ENCODE measurements at places on chromosomes 12 and 14. TPM values are rescaled to one million over a fixed set of nuclear protein-coding genes. Genes with fewer than 3 reads are reported as not detected.

- peak; percentile 27 for DNase-seq
- no peaks in the 10 kb centered on the region for H3K27me3 ChIP-seq
- no peak overlapping the region for H3K4me3 ChIP-seq
- no peaks in the 10 kb centered on the region for H3K4me1 ChIP-seq
Measured at GRCh38 chr12:49730568-49731101, 10.7 kb upstream of the TMBIM6 start.

Gene IQSEC3
- 0.19 TPM for total RNA-seq

Gene EML1
- 7.2 TPM for total RNA-seq

- H3K27ac ChIP-seq: no peak overlapping the region
- H3K27me3 ChIP-seq: no peaks in the 10 kb centered on the region
- no peaks in the 10 kb centered on the region for H3K4me1 ChIP-seq
- H3K36me3 ChIP-seq: no peaks in the 10 kb centered on the region
Measured at GRCh38 chr12:53344487-53344823, 8.3 kb upstream of the SP7 start.

GRCh38 chr12:123089631-123090353 is 61.1 kb downstream of the PITPNM2 start:
- H3K4me3 ChIP-seq: no peak overlapping the region
- DNase-seq: no peak
- peaks cover 19% of the 10 kb centered on the region for H3K4me1 ChIP-seq
- no peak overlapping the region for H3K27ac ChIP-seq
- no peaks in the 10 kb centered on the region for H3K36me3 ChIP-seq

- H3K36me3 ChIP-seq: no peaks in the 10 kb centered on the region
- no peak for DNase-seq
- no peak overlapping the region for H3K27ac ChIP-seq
- no peak overlapping the region for H3K4me3 ChIP-seq
- H3K27me3 ChIP-seq: no peaks in the 10 kb centered on the region
Measured at GRCh38 chr12:67667276-67668073, 18.9 kb downstream of the DYRK2 start.

GRCh38 chr12:89173096-89173495 is 179.2 kb downstream of the DUSP6 start:
- H3K4me3 ChIP-seq: no peak overlapping the region
- H3K27me3 ChIP-seq: no peaks in the 10 kb centered on the region
- no peak overlapping the region for H3K27ac ChIP-seq
- no peaks in the 10 kb centered on the region for H3K36me3 ChIP-seq
- no peaks in the 10 kb centered on the region for H3K4me1 ChIP-seq

Gene PTCSC3
- total RNA-seq: not detected

DNA sequence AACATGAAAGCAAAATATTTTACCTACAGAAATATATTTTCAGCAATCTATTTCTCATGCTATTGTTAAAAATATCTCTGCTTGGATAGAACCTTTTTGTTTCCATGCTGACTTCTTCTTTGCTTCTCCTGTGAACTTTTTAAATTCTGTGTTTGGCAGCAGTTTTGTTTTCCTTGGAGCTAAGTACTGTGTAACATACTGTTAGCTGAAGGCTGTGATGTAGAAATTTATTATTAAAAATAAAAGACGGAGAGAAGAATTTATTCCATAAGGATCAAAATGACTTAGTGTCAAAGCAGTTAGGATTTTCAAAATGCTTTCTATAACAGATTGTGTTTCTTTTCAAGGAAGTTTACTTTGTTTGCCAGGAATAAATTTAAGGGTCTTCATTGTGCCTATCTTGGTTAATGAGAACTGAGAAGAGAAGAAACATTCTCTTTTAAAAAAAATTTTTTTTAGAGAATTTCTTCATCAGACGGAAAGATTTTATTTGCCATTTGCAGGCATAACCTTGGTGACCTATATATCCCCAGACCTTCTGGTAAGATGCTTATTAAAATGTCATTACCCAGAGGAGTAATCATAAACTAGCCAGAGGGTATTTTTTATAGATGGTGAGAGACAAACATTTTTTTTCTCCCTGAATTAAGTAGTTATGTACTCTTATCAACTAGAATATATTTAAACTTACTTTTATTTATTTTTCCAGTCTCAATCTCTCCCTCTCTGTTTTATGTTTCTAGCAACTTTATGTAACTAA is 147.1 kb upstream of the SLCO1C1 start:
- no peaks in the 10 kb centered on the region for H3K36me3 ChIP-seq
- H3K27me3 ChIP-seq: no peaks in the 10 kb centered on the region
- DNase-seq: no peak
